ENCODE measurements at places on chromosomes 5 and 9. TPM values are rescaled to one million over a fixed set of nuclear protein-coding genes. Genes with fewer than 3 reads are reported as not detected.

Gene SH3TC2
- total RNA-seq, result 0.64 TPM

Gene ROR2
- 9.5 TPM for total RNA-seq

GRCh38 chr9:113611461-113612215, 148.1 kb downstream of the RGS3 start:
- DNase-seq, result no peak

DNA sequence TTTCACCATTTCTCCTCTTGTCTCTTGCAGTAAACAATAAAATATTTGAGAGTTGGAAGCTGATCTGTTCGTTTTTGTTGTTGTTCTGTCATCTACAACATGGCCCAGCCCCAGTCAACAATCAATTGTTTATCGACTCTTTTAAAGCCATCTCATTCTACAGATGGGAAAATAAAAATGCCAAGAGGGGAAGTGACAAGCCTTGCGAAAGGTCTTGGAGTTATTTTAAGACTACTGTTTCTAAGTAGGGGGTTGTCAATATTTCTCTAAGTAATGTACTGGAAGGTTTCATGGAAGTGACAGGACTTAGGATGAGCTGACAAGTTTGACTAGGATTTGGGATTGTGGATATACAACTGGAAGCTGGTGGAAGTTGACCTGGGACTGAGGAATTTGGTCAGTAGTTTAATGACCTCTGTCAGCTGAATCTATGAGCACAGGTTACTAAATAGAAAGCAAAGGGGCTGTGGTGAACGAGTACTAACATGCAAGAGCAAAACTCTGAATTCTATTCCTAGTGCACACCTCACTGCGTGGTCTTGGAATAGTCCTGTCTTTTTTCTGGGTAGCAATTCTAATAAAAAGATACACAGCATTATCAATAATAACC, 57.5 kb upstream of the ADRB2 start:
- no peak for DNase-seq

DNA sequence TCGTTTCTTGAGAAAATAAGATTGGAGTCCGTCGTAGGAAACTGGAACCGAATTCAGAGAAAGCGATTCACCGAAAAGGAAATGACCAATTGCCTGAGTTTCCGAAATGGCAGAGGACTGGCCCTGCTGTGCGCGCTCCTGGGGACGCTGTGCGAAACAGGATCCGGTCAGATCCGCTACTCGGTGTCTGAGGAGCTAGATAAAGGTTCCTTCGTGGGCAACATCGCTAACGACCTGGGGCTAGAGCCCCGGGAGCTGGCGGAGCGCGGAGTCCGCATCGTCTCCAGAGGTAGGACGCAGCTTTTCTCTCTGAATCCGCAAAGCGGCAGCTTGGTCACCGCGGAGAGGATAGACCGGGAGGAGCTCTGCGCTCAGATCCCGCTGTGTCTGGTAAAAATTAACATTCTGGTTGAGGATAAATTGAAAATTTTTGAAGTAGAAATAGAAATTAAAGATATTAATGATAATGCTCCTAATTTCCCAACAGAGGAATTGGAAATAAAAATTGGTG, 379 bp downstream of the PCDHGA3 start:
- DNase-seq, result no peak

GRCh38 chr5:133664422-133664821, 52.1 kb upstream of the FSTL4 start:
- DNase-seq, result no peak

DNA sequence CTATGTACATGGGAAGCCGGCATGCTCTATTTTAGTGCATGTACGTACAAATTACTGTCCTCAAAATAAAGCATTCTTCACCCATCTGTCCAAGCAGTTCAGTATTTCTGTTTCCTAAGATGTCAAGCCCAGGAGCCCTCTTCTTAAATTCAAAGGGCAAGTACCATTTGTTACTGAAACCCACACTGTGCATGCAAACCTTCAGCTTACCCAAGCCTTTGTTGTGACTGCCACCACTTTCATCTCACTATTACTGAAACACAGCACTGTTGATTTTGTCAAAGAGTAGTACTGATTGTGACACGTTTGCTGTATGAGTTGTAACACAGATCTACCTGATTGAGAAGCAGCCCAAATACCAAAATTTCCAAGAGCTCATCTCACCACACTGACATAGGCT, 390.4 kb upstream of the IZUMO3 start:
- DNase-seq, result no peak

DNA sequence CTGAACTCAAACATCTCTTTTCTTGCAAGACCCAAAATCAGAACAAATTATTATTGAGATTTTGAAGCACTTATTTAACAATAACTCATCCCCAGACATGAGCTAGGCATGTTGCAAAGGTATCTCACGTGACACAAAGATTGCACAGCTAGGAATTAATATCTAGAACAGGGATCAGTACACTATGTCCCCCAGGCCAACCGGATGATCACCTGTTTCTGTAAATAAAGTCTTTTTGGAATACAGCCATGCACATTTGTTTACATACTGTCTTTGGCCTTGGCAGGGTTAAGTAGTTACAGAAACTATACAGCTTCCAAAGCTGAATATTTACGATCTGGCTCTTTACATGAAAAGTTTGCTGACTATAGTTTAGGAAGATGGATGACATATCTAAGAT, 287.7 kb downstream of the ACTL7B start:
- no peak for DNase-seq

Measured in mesenteric fat pad (tissue), 1 donor.